LHCN-M2 (cell line): ENCODE measurements at places on chromosomes 5 and 9. TPM values are rescaled to one million over a fixed set of nuclear protein-coding genes. Genes with fewer than 3 reads are reported as not detected.

Gene SPINK6
- not detected in 2 replicates for total RNA-seq

DNA sequence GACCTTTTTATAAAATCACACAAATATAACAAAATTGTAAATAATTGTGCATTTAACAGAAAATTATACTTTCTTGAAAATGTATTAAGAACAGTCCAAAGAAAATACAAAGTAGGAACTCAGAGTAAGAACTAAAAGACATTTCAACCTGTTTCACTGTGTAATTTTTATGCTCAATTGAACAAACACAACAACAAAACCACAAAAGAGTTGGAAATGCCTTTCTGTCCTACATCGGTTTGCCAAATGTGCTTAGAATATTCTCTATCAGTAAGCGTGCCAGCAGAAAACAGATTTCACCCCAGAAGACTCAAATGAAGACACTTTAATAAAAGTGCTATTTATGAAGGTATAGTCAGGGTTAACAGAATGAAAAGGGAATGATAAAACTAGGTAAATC is 592.1 kb downstream of the PRELID2 start:
- DNase-seq = peak; percentile 10

DNA sequence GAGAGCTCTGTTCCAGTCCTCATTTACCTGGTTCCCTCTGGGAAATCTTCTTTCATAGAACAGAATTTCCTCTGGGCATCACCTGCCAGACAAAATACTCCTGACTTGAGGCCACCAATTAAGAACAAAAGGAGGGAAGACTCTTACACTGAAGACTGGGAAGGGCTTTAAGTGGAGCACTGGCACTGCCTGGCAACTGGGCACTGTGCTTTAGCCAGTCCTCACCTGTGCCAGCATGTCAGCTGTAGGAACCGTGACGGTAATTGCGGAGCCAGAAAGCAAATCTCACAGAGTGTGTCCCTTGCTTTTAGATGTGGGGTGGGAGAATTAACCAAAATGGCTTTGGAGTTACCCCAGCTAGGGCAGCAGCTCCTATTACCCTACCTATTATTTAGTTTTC is 40.6 kb downstream of the FAM219A start:
- no peak for DNase-seq

DNA sequence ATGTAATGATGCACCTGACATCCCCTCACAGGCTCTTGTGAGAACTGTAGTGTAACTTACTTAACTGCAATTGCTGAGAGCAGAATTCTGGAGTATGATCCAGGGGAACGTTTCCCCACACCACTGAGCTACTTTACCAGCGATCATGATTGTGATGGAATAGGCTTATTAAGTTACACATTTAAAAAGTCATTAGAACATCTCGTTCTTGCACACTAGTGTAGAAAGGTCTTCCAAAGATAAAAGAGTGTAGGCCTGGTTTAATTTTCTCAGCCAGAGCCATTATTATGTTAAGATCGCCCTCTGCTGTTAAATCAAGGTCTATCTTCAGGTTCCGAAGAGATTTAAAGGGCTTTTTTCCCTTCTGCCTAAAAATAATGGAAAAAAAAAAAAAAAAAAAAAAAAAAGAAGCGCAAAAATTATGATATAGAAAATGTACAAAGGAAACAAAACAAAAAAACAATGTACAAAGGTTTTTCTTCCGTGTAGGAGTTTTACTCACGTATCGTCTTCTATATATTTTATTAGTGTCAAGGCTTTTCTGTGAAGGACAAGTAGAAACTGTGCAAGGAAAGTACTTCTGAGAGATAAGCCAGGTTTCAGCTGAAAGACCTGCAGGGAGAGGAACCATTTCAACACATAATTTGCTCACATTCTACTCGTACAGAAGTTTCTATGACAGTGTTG is 18.6 kb upstream of the MOB3B start:
- DNase-seq = peak; percentile 20

DNA sequence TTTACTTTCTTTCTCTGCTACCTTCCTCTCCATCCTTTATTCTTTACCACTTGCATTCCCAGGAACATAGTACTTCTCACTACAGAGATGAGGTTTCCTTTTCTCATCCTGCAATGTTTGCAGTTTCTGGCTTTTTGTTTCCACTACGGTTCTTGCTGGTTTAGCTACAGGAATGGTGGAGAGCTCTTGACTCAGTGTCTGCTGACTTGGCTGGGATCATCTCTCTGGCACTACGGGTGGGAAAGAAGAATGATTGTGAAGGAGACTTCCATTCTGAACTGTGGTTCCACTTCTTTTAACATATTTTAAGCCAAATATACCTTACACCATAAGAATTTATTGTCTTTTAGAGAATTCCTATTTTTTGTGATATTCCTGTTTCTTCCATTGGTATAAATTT is 65.1 kb downstream of the NREP start:
- DNase-seq = no peak

Gene KCNN2
- total RNA-seq = 0.13 and 0.46 TPM in 2 replicates

GRCh38 chr5:87411973-87412629 is 629 bp downstream of the CCNH start:
- peak; percentile 35 for DNase-seq

Gene NR2F1
- 16.8 and 17.1 TPM in 2 replicates for total RNA-seq

- DNase-seq = no peak
Observed at GRCh38 chr5:6585939-6586646, 46.8 kb downstream of the NSUN2 start.

DNA sequence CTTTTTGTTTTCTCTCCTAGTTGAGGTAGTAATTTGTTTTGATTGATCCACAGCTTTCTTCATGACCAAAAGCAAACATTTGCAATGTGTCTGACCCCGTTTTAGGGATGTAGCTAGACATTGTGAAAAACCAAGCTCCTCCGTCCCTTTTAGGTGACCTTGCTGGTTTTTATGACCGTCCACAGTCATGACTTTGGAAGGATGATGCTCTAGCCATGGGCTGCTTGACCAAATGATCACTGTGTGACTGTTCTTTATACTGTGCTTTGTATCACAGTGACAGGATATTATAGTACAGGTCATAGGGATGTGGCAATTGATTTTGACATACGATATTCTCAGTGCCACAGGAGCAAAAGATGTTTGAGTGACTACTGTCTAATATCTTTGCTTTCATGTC is 54.4 kb downstream of the KCNN2 start:
- no peak for DNase-seq

Gene SHOC1
- total RNA-seq = 0.26 TPM in 1 of 2 replicates, not detected in the other

DNA sequence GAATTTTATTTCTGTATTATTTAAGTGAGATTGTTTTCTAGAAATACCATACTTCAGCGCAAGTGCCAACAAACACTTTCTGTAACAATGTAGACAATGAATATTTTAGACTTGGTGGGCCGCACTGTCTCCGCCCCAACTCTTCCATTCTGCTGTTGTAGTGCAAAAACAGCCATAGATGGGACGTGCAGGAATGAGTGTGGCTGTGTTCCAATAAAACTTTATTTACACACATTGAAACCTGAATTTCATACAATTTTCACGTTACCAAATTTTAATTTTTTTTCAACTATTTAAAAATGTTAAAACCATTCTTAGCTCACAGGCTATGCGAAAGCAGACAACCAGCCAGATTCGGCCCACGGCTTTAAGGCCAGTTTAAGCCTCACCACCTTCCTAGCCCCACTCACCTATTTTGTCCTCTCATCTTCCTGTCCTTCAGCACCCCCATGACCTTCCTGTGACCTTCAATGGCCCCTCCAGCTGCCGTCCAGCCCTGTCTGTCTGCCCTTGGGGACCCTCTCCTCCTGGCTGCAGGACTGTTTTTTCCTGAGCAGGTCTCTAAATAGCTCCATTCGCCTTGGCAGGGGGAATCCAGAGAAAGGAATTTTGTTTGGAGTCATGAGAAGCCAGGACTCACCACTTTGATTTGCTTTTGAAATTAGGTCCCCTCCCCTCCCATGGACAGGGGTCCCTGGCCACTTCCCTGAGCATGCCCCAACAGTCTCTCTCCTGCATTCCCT is 11.2 kb upstream of the ANXA6 start:
- no peak for DNase-seq

Gene SPOCK1
- 23.2 and 31.4 TPM in 2 replicates for total RNA-seq

DNA sequence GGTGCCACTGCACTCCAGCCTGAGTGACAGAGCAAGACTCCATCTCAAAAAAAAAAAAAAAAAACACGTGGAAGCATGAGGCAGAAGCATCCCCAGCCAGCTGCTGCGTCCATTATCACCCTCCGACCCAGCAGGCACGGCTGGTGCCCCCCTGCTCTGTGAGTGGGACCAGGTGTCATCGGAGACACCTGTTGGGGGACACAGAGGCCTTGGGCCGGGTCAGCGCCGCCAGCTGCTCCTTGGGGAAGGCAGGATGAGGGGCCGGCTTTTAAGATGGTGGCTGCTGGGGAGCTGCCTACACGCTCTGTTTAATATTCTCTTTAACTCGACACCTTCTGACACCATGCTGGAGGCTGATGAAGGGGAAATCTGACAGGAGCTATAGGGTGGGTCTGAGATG is 80.2 kb upstream of the RUFY1 start:
- no peak for DNase-seq

DNA sequence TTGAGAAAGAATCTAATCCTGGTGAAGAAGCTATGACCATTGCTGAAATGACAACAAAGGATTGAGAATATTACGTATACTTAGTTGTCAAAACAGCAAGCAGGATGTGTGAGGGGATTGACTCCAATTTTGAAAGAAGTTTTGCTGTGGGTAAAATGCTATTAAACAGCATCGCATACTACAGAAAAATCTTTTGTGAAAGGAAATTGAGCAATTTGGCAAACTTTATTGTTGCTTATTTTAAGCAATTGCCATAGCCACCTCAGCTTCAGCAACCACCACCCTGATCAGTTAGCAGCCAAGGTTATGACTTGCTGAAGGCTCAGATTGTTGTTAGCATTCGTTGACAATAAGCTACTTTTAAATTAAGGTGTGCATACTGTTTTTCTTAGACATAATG is 22.5 kb upstream of the ARL14EPL start:
- no peak for DNase-seq

DNA sequence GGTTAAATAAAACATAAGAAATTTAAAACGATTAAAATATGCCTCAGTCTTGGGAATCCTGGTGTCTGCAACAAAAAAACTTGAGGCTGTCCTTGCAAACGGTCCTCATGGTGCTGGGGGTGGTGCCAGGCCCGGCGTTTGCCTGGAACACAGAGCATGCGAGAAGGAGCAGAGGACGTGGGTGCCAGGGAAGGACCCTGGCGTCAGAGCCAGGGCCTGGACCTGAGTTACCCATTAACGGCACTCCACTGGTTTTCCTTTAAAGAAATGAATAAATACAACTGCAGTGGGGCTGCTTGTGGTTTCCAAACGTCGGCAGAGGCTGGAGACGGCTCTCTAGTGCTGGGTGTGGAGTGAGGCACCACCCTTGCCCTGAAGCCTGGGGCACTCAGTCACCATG is at the start of gene SLC6A18:
Gene SLC6A18, plus strand, starts transcription at position 301 of the 400 bp plus-strand sequence. Its CDS starts 97 bp downstream, at position 398.
- no peak for DNase-seq

DNA sequence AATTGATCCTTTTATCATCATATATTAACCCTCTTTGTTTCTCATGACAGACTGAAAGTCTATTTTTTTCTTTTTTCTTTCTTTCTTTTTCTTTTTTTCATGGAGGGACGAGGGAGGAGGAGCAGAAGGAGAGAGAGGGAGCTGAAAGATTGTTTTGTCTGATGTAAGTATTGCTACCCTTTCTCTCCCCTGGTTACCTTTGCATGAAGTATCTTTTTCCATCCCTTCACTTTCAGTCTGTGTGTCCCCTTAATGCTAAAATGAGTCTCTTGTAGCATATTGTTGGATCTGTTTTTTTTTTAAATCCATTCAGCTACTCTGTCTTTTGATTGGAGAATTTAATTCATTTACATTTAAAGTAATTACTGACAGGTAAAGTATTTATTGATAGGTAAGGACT is 27.5 kb upstream of the SERINC5 start:
- no peak for DNase-seq

Gene STK10
- 13.6 and 15.9 TPM in 2 replicates for total RNA-seq

Gene PCDHGA5
- 0.98 and 1.5 TPM in 2 replicates for total RNA-seq

- DNase-seq = no peak
Observed at GRCh38 chr5:57407391-57407790, 75.2 kb downstream of the ACTBL2 start.

GRCh38 chr5:1727571-1727970 is 72.1 kb downstream of the MRPL36 start:
- no peak for DNase-seq

GRCh38 chr9:133578524-133579441 is 30.4 kb downstream of the FAM163B start:
- no peak for DNase-seq

DNA sequence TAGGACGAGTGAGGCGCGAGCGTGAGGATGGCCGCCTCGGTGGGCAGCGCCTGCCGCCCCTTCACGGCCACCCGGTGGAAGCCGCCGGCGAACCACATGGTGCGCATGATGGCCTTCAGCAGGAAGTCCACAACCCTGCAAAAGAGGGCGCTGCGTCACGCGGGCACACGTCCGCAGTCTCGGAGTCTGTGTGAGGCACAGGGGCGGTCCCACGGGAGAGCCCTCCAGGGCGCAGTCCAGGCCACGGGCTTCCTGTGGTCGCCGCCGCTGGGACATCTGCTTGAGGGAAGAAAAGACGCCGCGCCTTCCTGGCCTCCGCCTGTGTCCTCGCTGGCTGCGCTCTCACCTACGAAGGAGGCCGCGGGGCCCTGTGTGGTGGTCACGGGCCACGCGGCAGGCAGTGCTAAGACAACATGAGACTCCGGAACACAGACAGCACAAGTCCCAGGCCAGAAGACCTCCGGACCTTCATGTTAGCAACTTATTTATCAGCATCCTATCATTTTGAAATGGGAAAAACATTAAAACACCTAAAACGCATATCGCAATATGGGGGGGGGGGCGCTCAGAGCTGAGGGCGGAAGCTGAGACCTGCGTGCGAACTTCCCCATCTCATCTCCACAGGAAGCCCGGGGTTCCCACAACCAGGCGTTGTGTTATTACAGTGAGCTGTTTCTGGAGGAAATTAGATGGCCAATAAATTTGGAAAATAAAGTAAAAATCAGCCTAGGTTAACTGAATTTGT is 28.8 kb downstream of the LPCAT1 start:
- no peak for DNase-seq

GRCh38 chr9:110206389-110206788 is 1.6 kb downstream of the C9orf152 start:
- DNase-seq = no peak

Gene FAM78A
- total RNA-seq = 0.58 and 1.7 TPM in 2 replicates

- DNase-seq = no peak
Observed at GRCh38 chr5:61734001-61734400, 401.9 kb downstream of the ZSWIM6 start.

DNA sequence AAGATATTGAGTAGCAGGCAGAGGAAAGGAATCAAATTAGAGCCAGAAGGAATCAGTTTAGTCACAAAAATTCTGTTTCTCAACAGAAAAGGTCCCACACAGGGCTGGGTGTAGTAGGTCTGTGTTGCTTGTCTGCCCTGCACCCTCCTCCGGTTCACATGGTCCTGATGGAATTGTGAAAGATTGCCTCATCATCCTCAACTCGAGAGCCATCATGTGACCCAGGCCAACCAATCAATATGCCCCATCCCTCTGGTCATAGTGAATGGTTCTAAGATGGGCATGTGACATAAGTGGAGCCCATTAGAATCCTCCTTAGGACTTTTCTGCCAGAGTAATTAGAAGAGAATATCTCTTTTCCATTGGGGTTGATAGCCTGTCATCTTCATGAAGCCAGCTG is 56.7 kb upstream of the RAD23B start:
- no peak for DNase-seq

Gene ACTL7B
- total RNA-seq = not detected in 2 replicates

Gene KIF3A
- 4.8 and 7.2 TPM in 2 replicates for total RNA-seq

- DNase-seq = no peak
Observed at GRCh38 chr9:129323376-129323998, 145.4 kb upstream of the IER5L start.
